ENCODE measurements at places on chromosomes 5 and 9. TPM values are rescaled to one million over a fixed set of nuclear protein-coding genes. Genes with fewer than 3 reads are reported as not detected.

ARSI gene
- total RNA-seq = 1.1 TPM

HMGCS1 gene
- 24.9 TPM for total RNA-seq

TLR4 gene
- total RNA-seq = 213 TPM

NPR3 gene
- total RNA-seq = 20.3 TPM

GLDC gene
- 1.3 TPM for total RNA-seq

C1QTNF3 gene
- 4.6 TPM for total RNA-seq

CCDC127 gene
- total RNA-seq = 7.7 TPM

DBH gene
- total RNA-seq = 0.85 TPM

SMIM33 gene
- total RNA-seq = not detected

IFNA21 gene
- not detected for total RNA-seq

ARHGEF28 gene
- total RNA-seq = 8.5 TPM

RASGEF1C gene
- total RNA-seq = not detected

PCDHB11 gene
- total RNA-seq = 3.4 TPM

STX17 gene
- total RNA-seq = 43.1 TPM

CIZ1 gene
- total RNA-seq = 71.1 TPM

ZBTB43 gene
- total RNA-seq = 18.8 TPM

TRIP13 gene
- total RNA-seq = 3.3 TPM

PRR16 gene
- 3.5 TPM for total RNA-seq

PHYHD1 gene
- total RNA-seq = 16.6 TPM

INSYN2B gene
- 5.5 TPM for total RNA-seq

MCIDAS gene
- total RNA-seq = not detected

DEPDC1B gene
- 2.6 TPM for total RNA-seq

All from spleen (tissue), 13 donors.